ENCODE measurements at places on chromosomes 12 and 14.

GRCh38 chr12:25155022-25155576 is 39.9 kb downstream of the DNAI7 start:
- no peak for DNase-seq

GRCh38 chr12:1351926-1352325 is 242.5 kb downstream of the FBXL14 start:
- DNase-seq, result no peak

DNA sequence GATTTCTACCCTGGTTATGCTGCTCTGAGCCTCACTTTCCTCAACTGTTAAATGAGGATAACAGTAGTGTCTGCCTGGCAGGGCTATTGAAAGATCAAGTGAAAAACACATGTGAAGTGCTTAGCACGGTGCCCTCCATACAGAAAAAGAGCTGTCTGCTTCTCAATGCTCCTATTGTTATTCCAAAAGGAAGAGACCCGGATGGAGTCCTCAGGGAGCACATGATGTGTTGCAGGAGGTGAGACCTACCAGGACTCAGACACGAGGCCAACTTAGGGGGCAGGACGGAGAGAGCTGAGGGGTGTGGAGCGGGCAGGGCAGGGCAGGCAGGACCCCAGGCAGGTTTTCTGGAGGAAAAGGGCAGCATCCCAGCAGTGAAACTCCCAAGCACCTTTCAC is 8.9 kb downstream of the FAIM2 start:
- no peak for DNase-seq

DNA sequence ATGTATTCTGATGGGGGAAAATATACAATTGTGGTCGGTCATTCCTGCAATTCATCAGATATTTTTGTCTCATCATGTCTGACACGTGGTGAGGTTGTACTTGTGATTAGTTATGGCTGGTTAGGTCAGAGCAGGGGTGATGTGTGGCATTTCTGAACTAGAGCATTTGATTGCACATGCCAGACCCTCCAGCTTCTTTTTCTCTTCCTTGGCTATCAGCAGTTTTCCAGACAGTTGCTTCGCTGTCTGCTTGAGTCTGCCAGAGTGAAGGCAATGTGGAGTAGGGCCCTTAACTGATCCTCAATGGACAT is 25.9 kb downstream of the TMEM117 start:
- DNase-seq, result no peak

GRCh38 chr12:40241741-40242140 is 16.9 kb downstream of the LRRK2 start:
- no peak for DNase-seq

GRCh38 chr14:33979613-33980276 is 28.9 kb upstream of the EGLN3 start:
- no peak for DNase-seq

- DNase-seq, result no peak
Measured at GRCh38 chr14:26841326-26841725, 243.5 kb upstream of the NOVA1 start.

GRCh38 chr12:111570084-111570961 is 28.8 kb downstream of the ATXN2 start:
- no peak for DNase-seq

- DNase-seq, result no peak
Measured at GRCh38 chr12:66571361-66571915, 107.4 kb downstream of the GRIP1 start.

DNA sequence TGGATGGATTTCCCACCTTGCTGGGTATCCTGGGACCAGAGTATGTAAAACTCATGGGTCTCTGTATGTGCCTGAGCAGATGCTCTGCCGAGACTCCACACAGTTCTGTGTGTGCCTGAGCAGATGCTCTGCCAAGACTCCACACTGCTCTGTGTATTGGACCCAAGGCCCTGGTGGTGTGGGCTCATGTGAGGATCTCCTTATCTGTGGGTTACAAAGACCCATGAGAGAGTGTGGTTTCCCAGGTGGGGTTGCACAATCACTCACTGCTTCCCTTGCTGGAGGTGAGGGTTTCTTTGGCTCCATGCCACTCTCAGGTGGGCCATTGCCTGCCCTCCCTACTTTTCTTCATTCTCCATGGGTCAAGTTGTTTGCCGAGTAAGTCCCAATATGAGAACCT is 141.5 kb downstream of the TBC1D30 start:
- no peak for DNase-seq

GRCh38 chr12:126355346-126355745 is 1290.1 kb downstream of the AACS start:
- no peak for DNase-seq

DNA sequence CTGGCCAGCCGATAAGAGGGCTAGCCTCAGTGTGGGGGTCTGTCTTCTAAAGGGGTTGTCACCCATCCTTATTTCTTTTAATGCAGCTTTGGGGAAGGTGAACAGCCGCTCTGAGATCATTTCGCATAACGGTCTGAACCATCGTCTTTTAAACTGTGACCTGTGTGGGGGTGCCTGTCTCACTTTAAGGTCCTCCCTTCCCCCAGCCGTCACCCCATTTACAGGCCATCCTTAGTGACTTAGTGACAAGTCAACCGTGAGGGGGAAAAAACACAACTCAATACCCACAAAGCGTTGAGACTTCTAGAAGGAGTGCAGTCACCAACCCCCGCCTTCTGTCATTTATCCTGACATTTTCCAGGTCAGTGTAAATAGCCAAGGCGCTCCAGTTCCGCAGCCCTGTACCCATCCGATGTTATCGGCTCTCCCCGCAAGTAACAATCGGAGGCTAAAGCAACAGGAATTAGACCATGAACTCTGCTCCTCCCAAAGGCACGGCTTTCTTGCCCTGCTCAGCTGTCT is 505 bp upstream of the DENND5B start:
- DNase-seq, result no peak

DNA sequence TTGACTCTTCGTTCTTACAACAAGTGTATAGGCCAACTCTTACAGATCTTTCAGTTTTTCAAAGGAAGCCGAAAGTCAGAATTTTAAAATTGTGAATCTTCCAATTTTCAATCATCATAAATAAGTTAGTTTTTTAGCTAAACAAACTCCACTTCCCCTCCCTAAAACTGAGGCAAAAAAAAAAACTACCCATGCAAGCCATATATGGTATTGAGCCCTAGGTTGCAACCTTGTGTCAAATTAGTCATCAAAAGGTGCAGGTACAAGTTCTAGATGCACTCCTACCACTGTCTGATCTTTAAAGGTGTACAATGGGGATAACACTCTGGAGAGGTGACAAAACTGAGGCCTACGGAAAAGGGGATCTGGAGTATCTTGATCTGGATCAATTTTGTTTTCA is 97.9 kb downstream of the PAWR start:
- DNase-seq, result no peak

DNA sequence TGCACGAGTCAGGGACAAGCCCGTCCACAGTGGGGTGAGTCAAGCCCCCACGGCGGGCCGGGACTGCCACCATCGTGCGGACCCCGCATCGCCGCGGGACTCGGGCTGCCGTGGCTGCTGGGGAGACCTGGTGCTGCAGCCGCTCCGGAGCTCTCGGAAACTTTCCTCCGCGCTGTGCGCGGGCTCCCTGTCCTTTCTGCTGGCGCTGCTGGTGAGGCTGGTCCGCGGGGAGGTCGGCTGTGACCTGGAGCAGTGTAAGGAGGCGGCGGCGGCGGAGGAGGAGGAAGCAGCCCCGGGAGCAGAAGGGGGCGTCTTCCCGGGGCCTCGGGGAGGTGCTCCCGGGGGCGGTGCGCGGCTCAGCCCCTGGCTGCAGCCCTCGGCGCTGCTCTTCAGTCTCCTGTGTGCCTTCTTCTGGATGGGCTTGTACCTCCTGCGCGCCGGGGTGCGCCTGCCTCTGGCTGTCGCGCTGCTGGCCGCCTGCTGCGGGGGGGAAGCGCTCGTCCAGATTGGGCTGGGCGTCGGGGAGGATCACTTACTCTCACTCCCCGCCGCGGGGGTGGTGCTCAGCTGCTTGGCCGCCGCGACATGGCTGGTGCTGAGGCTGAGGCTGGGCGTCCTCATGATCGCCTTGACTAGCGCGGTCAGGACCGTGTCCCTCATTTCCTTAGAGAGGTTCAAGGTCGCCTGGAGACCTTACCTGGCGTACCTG is 1.1 kb downstream of the PDE3A start:
- no peak for DNase-seq

DNA sequence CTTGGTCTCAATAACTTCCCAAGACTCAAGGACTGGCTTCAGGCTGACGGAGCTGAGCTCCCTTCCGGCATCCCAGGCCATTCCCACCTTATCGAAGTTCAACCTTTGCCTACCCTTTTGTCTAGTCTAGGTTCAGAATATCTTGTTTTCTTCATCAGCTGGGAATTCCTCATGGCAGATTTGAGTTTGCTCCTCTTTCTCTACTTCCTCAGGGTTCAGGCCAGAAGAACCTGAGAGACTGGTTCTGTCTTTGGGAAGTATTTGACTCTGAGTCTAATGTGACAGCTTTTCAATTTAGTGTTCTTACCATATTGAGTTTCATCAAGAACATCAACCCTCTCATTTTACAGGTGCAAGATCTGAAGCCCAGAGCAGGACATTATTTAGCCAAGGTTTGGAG is 2.1 kb downstream of the BIN2 start:
- no peak for DNase-seq

GRCh38 chr14:62722406-62722805 is 322.9 kb downstream of the KCNH5 start:
- no peak for DNase-seq

DNA sequence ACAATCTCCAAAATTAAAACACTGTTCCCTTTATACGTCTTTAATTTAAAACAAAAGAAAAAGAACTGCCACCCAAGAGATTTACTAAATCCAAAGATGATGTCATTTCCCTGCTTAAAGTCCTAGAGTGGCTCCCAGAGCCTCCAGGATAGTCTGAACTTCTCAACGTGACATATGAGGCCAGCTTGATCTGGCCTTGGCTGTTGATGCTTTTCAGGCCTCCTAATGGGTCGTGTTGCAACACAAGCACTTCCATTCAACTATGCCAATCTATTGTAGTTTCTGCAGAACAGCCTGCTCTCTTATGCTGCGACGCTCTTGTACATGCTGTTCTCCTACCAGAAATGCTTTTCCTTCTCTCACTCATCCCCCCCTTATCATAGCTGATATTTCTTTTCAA is 35.7 kb downstream of the LGR5 start:
- DNase-seq, result no peak

- DNase-seq, result no peak
Measured at GRCh38 chr12:32756476-32757066, 874 bp upstream of the YARS2 start.

DNA sequence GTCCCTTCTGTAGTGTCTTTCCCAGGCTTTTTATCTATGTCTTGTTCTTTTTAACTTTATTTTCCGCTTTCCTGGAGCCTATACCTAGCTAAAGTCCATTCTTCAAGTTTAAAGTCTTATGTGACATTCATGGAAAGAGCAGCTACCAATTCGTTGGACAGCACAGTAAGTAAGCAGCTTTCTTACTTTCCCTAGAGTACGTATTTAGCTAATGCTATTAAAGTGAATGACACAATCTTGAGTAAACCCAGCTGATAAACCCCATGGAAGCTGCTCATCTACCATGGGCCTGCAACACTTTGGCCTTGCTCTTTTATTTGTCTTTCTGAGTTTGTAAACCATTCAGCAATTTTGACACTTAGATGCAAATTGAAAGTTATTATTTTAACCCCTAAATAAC is 30.0 kb downstream of the ALX1 start:
- no peak for DNase-seq

- no peak for DNase-seq
Measured at GRCh38 chr12:117521346-117521745, 159.9 kb upstream of the NOS1 start.

- DNase-seq, result no peak
Measured at GRCh38 chr12:119940897-119941296, 48.1 kb upstream of the BICDL1 start.

GRCh38 chr12:14840616-14841015 is 2.7 kb downstream of the ART4 start:
- DNase-seq, result no peak

DNA sequence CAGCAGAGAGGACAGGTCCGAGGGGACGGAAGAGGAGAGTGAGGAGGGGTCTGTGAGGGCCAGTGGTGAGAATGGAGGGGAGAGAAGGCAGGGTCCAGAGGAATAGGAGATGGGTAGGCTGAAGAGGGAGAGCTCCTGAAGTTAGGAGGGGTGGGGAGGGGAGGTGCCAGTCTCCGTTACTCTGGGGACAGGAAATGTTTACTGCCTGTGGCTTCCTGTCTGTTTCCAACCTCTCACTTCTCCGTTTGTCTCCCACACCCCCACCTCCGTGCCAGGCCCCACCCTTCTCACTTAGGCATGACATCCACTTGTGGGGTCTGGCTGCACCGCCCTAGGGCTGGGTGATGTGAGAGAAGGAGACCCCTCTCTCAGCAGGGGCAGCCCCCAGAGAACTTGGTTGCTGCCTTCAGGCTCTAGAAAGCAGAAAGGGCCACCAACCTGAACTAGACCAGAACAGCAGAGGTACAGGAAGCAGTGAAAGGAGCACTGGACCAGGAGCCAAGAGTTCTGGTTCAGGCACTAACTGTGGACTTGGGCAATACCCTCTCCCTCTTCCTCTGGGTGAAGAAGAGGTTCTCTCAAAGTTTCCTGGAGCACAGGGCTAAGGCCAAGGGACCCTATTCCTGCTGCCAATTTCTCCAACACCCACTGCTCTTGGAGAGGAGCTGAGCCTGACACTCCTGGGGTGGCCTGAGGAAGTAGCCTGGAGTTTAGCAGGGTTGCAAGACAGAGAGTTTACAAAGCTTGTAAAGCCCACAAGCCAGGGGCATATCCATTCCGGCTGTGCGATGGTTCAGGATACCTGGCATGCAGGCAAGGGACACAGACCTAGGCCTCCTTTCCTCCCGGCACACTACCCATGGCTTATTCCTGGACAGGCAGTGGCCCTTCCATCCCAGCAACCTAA is 5.5 kb downstream of the ITGA5 start:
- DNase-seq, result peak; percentile 79

GRCh38 chr12:107317751-107318555 is 224.6 kb upstream of the CRY1 start:
- DNase-seq, result peak; percentile 78

GRCh38 chr14:49240383-49240782 is 345.8 kb downstream of the RPS29 start:
- DNase-seq, result no peak

DNA sequence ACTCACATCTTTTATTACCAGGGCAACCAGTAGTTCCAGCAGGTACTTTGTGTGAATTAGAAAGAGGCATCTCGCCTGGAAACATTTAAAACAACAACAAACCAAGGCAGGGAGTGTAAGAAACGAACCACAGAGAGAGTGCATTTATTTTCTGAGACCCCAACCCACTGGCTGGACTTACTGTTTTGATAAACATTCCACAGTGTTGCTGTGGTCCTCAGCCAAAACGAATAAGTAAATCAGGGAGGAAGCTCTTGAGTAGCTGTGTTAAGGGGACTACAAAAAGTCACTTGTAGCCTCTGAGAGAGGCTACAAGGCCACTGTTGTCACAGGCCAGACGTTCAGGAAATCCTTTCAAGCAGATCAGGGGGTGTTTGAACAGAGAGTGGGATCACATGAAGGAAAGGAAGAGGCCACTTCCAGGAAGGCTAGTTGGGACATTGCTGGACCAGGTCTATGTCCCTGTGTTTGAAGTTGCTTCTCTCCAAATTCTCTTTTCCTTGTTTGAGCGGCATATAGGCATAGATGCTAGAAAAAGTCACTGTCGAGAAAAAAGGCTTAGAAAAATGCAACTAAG is 33.8 kb downstream of the DMAC2L start:
- no peak for DNase-seq

GRCh38 chr12:21614506-21614905 is 9.9 kb upstream of the GYS2 start:
- no peak for DNase-seq

All from T follicular helper cell (primary cell).